ENCODE measurements at places on chromosomes 2 and 18.
A peak's percentile ranks its signal among the peaks of the same experiment; 100 is the strongest.

- no peak for DNase-seq
- H3K36me3 ChIP-seq = peaks cover 54% of the 10 kb centered on the region
- H3K4me3 ChIP-seq = no peak overlapping the region
- no peaks in the 10 kb centered on the region for H3K27me3 ChIP-seq
- H3K4me1 ChIP-seq = peaks cover 7% of the 10 kb centered on the region
- peak overlapping the region; percentile 13 for H3K27ac ChIP-seq
Measured at GRCh38 chr2:62831729-62832128, 126.2 kb downstream of the EHBP1 start.

GRCh38 chr18:59096098-59096789 is 43.4 kb upstream of the SEC11C start:
- H3K4me1 ChIP-seq = no peaks in the 10 kb centered on the region
- H3K36me3 ChIP-seq = no peaks in the 10 kb centered on the region
- H3K27ac ChIP-seq = no peak overlapping the region

DNA sequence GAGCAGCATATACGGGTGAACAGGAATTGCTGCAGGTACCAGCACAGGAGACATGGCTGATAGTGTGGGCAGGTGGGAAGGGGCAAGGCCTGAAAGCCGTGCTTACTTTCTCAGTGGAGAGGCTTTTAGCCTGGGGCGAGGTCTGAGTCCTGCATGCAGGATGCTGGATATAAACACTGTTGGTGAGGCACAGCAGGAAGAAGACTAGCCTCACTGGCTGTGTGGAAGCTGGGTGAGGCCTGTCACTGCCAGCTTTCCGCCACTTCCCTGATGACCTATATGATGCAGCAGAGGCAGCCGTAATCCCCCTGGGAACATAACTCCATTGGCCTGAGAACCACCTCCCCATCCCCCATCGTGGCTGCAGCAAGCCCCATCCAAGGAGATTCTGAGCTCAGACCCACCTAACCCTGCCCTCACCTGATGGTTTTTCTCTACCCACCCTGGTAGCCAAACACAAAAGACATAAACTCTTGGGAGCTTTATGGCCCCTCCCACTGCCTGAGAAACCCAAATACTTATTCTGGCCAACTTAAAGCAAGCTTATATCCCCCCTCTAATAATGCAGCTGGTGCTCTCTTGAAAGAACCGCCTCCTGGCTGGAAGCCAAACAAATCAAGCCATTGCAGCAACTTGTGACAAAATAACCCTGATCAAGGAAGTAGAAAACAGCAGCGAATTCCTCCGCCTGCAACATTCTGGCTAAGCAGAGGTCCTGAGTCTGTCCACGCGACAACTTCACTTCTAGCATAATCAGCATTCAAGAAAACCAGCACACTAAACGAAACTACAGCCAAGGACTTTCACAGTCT is 54.6 kb upstream of the DSC1 start:
- no peak for DNase-seq
- no peaks in the 10 kb centered on the region for H3K4me1 ChIP-seq
- no peak overlapping the region for H3K27ac ChIP-seq

DNA sequence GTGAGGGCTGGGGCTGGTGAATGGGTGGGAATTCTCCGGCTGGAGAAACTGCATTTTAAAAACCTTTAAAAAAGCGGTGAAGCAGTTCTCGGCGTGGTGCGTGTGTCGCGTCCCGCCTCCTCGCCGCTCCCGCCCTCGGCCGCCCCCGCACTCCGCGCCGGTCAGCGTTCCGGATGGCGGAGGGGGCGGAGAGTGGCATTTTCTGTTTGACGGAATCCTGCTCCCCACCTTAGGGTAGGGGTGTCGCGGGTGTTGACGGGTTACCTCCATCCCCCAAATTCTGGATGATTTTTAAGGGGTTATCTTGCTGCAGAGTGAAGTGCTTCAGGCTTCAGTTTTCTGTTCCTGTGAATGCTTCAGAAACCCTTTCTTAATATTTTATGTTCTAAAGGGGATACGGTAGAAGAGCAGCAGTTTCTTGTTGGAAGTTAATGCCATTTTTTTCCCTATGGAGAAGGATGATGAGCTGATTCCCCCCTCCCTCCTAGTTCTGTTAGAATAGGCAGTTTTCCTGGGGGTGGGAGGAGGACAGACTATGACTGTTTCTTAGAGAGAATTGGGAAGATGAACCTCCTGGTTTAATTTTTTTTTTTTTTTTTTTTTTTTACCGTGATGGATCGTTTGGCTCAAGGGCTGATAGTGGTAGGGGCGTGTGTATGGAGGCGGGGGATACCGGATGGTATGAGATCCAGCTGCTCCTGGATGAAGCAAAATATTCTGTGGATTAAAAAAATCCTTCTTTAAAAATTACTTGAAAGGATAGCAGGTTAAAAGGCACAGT is 756 bp downstream of the ABI2 start:
- no peaks in the 10 kb centered on the region for H3K27me3 ChIP-seq
- H3K4me1 ChIP-seq = peaks cover 34% of the 10 kb centered on the region
- H3K27ac ChIP-seq = peak overlapping the region; percentile 84
- peak; percentile 71 for DNase-seq

DNA sequence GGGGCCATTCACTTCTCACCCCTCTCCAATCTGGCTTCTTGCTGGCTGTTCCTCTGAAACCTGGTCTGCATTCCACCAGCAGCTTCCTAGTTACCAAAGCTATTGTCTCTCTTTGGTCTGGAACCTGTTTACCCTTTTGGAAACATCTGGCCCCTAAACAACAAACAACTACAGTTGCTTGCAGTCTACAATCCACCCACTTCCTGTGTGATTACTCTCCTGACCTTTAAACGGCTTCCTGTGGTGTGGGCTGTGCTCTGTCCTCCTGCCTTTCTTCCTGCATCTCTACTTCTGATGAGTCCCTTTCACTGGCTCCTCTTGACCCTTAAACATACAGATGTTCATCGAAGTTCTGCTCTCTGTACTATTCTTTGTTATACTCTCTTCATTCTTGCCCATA is 303.8 kb downstream of the TDRD15 start:
- H3K4me3 ChIP-seq = no peak overlapping the region
- H3K36me3 ChIP-seq = no peaks in the 10 kb centered on the region
- DNase-seq = no peak
- H3K4me1 ChIP-seq = no peaks in the 10 kb centered on the region
- H3K27me3 ChIP-seq = no peaks in the 10 kb centered on the region

DNA sequence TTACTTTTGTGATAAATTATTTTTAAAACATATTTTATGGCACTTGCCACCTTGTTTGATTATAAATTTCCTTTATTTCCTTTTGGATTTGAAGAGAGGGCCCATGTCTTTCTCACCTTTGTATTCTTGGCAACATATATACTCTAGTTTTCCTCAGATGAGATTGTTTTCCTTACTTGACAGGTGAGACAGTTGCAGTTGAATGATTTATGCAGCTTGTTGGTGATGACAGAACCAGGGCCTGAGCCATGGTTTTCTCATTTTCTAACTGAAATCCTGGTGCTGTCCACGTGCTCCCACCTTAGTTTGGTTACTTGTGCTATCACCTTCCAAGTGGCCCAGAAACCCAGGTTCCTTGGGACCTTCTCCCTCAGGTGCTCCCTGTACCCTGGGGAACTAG is 58.2 kb downstream of the TTC39C start:
- no peak overlapping the region for H3K4me3 ChIP-seq
- H3K27ac ChIP-seq = no peak overlapping the region
- no peaks in the 10 kb centered on the region for H3K27me3 ChIP-seq
- peaks cover 45% of the 10 kb centered on the region for H3K4me1 ChIP-seq

DNA sequence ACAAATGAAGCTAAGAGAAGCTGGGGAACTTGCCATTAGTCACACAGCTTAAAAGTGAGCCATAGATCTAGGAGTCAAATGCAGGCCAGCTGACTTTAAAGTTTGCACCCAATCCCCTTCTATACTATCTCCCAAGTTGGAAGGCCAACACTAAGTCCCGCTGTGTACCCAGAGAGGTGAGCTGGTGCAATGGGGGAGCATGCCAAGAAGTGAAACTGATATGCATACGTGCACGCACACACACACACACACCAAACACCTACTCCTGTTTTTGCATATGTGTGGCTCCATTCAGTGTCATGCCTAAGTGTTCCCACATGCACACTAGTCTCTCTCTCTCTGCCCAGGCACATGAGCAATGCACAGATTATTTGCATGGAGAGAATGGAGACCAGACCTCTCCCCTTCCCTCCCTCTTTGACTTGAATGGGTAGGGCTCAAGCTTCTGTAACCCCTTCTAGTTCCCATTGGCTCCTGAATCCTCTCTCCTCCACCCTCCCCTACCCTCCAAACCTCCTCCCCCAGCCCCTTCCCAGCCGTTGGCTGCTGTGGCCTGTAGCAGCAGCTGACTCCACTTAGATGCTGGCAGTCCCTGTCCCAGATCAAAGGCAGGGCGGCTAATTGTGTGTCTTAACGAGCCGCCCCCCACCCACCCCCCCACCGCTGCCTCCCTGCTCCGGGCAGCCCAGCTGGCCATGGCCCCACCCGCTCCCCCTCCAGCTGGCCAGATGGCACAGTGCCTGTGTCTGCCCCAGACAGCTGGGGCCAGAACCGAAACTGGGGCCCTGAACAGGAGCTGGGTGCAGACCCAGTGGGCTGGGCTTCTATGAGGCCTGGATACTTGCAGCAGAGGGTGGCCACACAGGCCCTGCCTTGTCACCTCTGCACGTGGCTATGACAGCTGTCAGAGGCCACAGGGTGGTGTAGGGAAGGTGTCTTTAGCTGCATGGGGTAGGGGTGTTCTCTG is 5.6 kb downstream of the WNT10A start:
- no peak overlapping the region for H3K4me3 ChIP-seq
- no peak for DNase-seq
- H3K27me3 ChIP-seq = peaks cover 17% of the 10 kb centered on the region
- H3K36me3 ChIP-seq = no peaks in the 10 kb centered on the region

DNA sequence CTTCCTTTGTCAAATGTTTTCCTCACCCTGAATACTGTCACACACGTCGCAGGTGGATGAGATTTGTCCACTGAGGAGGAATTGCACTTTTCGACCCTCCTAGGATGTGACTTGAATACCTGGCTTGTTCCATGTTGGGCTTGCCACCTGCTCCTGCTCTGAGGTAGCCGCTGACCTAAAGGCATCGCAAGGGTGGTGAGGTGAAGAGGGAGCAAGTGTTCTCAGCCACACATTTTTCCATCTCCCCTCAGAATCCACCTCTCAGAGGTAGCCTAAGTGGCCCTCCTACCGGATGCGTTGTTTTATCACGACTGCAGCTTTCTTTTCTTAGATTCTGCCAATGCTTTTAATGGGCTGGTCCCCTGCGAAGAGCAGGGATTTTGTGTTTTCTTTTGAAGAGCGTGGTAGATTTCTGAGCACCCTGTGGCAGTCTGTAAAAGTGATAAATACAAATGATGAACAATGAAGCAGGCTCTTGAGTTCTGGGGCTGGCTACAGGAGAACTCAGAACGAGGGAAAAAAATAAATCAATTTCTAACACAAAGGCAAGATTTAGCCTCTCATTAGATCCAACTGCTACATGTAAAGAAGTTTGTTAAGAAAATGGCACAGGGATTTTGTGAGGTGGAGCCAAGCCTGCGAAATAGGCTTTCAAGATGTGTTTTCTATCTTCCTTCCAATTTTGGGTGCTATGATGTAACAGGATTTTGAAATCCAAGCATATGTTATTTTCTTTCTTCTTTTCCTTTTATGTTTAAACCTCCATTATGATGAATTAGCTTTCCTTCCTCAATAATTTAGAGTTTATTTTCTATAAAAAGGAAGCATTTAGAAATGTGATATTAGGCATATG is 386.7 kb downstream of the TGIF1 start:
- H3K27me3 ChIP-seq = peaks cover 10% of the 10 kb centered on the region
- H3K36me3 ChIP-seq = no peaks in the 10 kb centered on the region
- no peak overlapping the region for H3K4me3 ChIP-seq
- no peaks in the 10 kb centered on the region for H3K4me1 ChIP-seq
- DNase-seq = no peak

DNA sequence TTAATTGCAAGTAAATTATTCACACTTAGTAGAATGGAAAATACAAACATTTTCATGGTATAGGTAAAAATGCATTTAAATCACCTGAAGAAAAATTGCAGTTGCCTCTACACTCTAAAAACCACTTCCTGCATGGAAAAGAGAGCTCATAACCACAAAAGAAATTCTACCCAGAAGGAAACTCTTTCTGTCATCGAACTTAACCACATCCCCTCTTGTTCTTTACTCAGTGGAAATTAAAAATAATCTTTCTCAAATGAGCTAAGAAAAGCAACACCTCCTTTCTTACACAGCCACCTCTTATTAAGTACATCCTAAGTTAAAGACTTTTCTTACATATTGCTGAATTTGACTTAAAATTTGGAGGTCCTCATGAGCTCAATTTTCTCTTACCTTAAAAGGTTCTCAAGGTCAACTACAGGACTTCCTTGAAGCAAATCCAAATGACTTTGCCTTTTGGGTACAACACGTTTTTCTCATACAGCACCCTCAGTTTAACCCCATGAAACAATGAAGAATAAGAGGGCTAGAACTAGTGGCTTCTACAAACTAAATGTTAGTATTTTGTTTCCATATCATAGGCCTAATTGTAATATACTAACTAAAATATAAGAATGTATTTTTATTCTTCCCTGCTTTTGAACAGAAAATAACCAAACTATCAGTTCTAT is 109.1 kb upstream of the CRIM1 start:
- peaks cover 61% of the 10 kb centered on the region for H3K4me1 ChIP-seq
- H3K36me3 ChIP-seq = peaks cover 3% of the 10 kb centered on the region
- H3K4me3 ChIP-seq = peak overlapping the region; percentile 54
- no peak for DNase-seq
- peaks cover 4% of the 10 kb centered on the region for H3K27me3 ChIP-seq
- H3K27ac ChIP-seq = peak overlapping the region; percentile 84

DNA sequence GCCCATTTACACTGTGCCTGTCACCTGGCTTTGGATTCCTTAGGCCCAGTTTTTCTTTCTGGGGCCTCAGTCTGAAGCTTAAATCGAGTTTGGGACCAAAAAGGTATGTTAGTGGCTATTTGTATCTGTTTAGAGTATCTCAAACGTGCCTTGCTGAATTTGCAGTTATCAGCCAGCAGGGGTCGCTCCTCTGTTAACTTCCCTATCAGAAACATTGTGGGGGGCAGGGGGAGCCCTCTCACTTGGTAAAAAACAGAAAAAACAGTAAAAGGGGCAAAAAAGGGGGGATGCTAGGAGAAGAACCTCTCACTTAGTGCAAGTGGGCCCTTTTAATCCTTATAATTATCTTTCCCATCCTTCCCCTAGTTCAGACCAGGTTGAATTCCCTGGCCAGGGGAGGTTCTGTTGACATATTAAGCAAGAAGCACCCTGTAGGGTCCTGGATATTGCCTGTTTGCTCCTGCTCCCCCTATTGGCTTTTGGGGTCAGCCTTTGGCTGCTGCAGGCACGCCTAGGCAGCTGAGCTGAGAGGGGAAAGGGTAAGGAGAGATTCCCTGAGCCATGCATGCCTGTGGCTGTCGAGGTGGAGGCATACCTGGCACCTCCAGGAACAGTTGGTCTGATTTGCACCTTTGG is 8.8 kb upstream of the IFIH1 start:
- no peak overlapping the region for H3K4me3 ChIP-seq
- H3K27ac ChIP-seq = no peak overlapping the region
- DNase-seq = peak; percentile 55
- peaks cover 2% of the 10 kb centered on the region for H3K36me3 ChIP-seq
- H3K27me3 ChIP-seq = no peaks in the 10 kb centered on the region
- no peaks in the 10 kb centered on the region for H3K4me1 ChIP-seq
